Myocyte (in vitro differentiated cells): ENCODE measurements at places on chromosomes 11 and 22. TPM values are rescaled to one million over a fixed set of nuclear protein-coding genes. Genes with fewer than 3 reads are reported as not detected.

RNF141 gene
- total RNA-seq, result 27.8 and 29.6 TPM in 2 replicates

OR5B21 gene
- total RNA-seq, result not detected in 2 replicates

OR2AG2 gene
- total RNA-seq, result not detected in 2 replicates

FGF3 gene
- total RNA-seq, result not detected in 2 replicates

ATP5MG gene
- total RNA-seq, result 41.3 and 45.2 TPM in 2 replicates

ZC3H12C gene
- 12.4 and 16.8 TPM in 2 replicates for total RNA-seq

ELMOD1 gene
- total RNA-seq, result 3.5 and 9.3 TPM in 2 replicates

TTC17 gene
- 48.2 and 56.1 TPM in 2 replicates for total RNA-seq

ESAM gene
- total RNA-seq, result 0.08 and 0.26 TPM in 2 replicates

ARHGAP20 gene
- total RNA-seq, result 0.59 and 0.99 TPM in 2 replicates

ANGPTL5 gene
- total RNA-seq, result not detected in 2 replicates

GLYAT gene
- total RNA-seq, result not detected in 2 replicates

ACTN3 gene
- 0.75 and 1.5 TPM in 2 replicates for total RNA-seq

APOL5 gene
- 1.1 and 1.6 TPM in 2 replicates for total RNA-seq

OR51E2 gene
- total RNA-seq, result not detected in 2 replicates

CDC42EP1 gene
- total RNA-seq, result 76.4 and 76.6 TPM in 2 replicates

GPHA2 gene
- not detected in 2 replicates for total RNA-seq

TUBA8 gene
- total RNA-seq, result 12.6 and 20.9 TPM in 2 replicates

SYT12 gene
- not detected in 2 replicates for total RNA-seq

PARVA gene
- 70.5 and 74.5 TPM in 2 replicates for total RNA-seq

UPK3A gene
- total RNA-seq, result not detected in 2 replicates

CENPM gene
- total RNA-seq, result 0.64 and 0.88 TPM in 2 replicates

KCNQ1OT1 gene
- total RNA-seq, result 2.5 TPM in 2 replicates
